Naive thymus-derived CD4-positive, alpha-beta T cell (primary cell): ENCODE measurements at places on chromosomes 7 and 10. TPM values are rescaled to one million over a fixed set of nuclear protein-coding genes. Genes with fewer than 3 reads are reported as not detected.

Gene TMEM176A
- total RNA-seq: 1.3 TPM

Gene AKR1E2
- total RNA-seq: 26.0 TPM

Gene AZGP1
- total RNA-seq: not detected

Gene NPFFR1
- 0.05 TPM for total RNA-seq

Gene UBE2H
- total RNA-seq: 46.9 TPM

Gene SPDYE11
- total RNA-seq: not detected

Gene AQP1
- 0.19 TPM for total RNA-seq

Gene XRCC2
- 1.2 TPM for total RNA-seq

Gene AASS
- 4.1 TPM for total RNA-seq

Gene ACTR3C
- total RNA-seq: 7.0 TPM

Gene DRGX
- total RNA-seq: not detected in 2 replicates

Gene ORAI2
- 21.4 TPM for total RNA-seq

Gene PKD2L1
- total RNA-seq: not detected

Gene OPTN
- 60.0 TPM for total RNA-seq

Gene SUN3
- 0.53 TPM in 1 of 2 replicates, not detected in the other for total RNA-seq

Gene CDHR1
- 0.30 TPM for total RNA-seq

Gene MBL2
- not detected for total RNA-seq

Gene MKX
- not detected for total RNA-seq

Gene SKIDA1
- 0.27 TPM for total RNA-seq

Gene RBM20
- total RNA-seq: 0.40 TPM

Gene PTPRN2
- total RNA-seq: 0.96 TPM

Gene CCDC71L
- total RNA-seq: 8.4 and 10.4 TPM in 2 replicates

Gene MMP21
- total RNA-seq: 0.32 TPM

Gene PRTFDC1
- 0.89 TPM for total RNA-seq

Gene SEMA3A
- 3.0 TPM for total RNA-seq

Gene TMEM229A
- total RNA-seq: not detected

Gene PTPN20
- total RNA-seq: 0.22 TPM in 1 of 2 replicates, not detected in the other

Gene PLXDC2
- 1.5 TPM for total RNA-seq

Gene RADIL
- not detected for total RNA-seq

Gene ABCC2
- total RNA-seq: 2.8 TPM

Gene UNCX
- not detected for total RNA-seq

Gene SFTPA2
- total RNA-seq: not detected
